ENCODE measurements at places on chromosomes 5 and 9.

DNA sequence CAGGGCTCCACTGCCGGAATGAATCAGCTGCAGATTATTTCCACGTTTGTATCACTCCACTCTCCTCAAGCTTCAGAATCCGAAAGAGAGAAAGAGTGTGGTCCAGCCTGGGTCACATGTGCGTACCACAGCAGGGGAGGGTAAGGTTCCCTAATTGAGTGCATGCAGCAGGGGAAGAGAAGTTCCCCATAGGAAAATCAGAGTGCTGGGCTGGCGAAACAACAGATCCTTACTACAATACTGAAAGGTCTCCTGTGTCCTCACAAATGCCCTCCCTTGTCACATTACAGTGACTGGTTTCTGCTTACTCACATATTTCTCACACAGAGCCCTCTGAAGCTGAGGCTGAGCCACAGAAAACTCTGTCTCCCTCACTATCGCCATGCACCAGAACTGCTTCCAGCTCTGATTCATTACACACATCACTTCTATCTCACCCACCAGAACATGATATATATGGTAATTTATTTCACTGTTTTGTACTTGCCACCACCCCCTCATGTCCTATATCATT lies 532.2 kb upstream of the TUSC1 start:
- DNase-seq, result no peak

- no peak for DNase-seq
These were observed 5.6 kb upstream of the BNIP1 start for GRCh38 chr5:173138707-173139106.

- DNase-seq, result no peak
These were observed 41.1 kb upstream of the NEK6 start for GRCh38 chr9:124216474-124217176.

DNA sequence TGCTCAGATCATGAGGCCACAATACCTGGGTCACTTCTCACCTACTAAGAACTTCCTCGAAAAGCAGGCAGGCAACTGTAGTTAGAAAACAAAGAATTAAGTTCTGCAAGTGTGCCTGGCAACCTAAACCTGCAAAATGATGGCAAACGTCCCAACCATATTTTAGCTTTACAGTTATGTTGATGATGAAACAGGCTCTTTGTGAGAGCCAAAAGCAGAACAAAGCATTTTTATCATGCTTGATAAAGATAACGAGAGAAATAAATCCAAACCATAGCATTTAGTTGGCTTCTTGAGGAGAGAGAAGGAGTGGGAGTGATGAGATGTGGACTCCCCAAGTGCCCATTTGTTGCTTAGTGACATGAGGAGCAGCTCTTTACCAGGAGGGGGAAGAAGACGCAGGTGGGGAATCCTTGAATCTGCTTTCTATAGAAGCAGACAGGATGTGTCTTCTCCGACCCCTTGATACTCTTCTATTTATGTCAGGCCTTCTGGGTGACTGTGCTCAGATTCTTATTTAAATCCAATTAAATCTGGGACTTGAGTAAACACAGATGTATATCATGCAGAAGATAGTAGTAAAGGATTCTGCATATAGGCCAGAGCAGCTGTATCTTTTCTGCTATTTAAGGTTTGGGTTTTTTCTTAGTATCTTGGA lies 221.2 kb downstream of the TMEM167A start:
- DNase-seq, result no peak

DNA sequence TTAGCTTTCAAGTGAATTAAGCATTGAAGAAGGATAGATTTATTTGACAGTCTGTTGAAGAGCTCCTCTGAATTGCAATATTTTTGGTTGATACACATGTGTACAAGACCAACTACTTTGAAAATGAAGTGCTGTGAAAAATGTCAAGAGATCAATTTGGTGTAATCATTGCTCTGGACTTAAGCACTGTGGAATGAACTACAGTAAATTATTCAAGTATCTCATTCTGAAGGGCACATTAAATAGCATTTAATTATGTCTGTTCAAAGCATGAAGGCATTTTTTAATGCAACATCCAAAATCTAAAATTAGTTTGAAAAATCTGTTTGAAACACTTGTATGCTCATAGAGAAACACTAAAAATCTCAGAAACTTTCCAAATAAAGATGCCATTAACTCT lies 107.5 kb downstream of the CDH18 start:
- no peak for DNase-seq

DNA sequence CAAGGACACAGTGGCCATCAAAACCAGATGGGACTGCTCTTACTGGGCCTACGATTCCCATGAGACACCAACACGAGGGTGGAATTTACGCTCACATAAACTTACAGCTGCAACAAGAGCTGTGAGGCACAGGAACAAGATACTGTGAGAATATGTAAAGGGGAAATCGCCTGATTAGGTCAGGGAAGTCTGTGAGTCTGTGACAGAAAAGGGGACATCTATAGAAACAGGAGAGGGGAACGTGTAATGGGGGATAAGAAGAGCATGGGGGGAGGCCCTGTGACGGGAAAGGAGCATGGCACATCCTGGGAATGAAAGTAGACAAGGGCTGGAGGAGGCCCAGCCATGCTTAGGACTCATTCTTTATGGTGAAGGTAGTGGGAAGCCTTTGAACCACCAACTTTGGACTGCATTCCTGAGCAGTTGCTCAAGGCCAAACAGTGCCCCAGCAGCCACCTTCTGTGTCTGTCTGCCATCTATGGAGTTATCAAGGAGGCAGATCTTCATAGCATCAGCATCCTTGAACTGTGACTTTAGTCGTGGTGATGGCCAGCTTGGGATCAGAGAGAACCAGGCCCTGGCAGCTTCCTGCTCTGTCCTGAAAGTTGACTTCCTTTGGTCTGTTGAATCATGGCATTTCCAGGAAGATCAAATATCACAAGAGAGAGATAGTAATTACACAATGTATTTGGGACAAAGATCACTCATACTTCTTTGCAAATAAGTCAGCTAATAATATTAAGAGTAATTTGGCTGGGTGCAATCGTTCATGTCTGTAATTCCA lies 87.9 kb upstream of the FAM169A start:
- no peak for DNase-seq

- DNase-seq, result no peak
These were observed 47.3 kb downstream of the PRLR start for GRCh38 chr5:35182910-35183535.

GRCh38 chr5:91468651-91469422 lies 85.7 kb upstream of the ARRDC3 start:
- DNase-seq, result no peak

DNA sequence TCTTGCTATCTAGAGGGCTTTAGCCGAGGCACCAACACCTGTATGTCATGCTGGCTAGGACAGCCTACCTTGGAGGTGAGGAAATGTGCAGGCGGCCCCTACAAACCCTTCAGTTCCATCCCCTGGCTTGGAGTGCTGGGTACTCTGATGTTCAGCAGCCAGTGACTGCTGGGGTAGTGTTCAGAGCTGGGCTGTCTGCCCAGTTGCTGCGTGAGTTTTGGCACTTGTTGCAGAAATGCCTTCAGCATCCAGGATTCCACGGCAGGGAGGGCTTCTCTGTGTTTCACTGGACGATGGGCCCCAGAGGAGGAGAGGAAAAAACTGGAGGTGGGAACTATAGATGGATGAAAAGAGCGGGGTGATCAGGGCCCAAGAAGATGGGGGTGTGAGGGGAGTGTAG lies 10.4 kb downstream of the SWI5 start:
- no peak for DNase-seq

Data from hematopoietic multipotent progenitor cell treated with erythropoietin and hydrocortisone succinate and interleukin-3 and kit ligand, for 17 days (in vitro differentiated cells).